ENCODE measurements at places on chromosomes 11 and 22.

DNA sequence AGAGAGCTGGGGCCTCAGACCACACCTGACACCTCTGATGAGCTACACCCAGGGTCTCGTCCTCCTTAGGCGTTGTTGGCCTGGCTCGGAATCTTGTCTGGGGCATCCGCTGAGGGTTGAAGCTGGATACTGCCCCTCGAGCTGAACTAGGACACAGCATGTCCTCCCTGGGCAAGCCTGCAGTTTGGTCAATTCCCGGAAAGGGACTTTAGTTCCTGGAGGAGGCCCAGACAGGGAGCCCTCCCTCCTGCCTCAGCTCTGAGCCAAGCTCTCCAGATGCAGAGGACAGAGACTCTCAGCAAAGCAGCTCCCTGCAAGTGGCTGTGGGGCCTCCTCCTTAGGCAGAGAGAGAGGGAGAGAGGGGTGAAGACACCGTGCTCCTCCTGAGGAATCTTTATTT is 4.9 kb downstream of the APOL3 start:
- no peak for DNase-seq

GRCh38 chr11:35337136-35337913 is 82.0 kb downstream of the SLC1A2 start:
- DNase-seq, result peak; percentile 89

DNA sequence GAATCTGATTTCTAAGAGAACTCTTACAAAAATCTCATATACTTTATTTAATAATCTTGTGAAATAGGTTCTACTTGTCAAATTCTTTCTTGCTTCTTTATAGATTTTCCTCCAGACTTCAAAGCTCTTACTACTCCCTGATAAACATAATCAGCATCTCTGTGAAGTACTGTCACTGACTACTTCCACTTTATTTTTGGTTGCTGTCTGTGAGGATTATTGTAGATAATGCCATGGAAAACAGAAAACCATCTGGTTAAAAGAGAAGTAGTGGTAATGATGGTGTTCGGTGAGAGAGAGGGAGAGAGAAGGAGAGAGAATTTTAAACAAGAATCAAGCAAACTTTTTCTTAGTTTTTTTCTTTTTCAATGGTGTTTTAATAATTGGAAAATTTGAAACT is 152.3 kb downstream of the TMEM135 start:
- no peak for DNase-seq

- DNase-seq, result peak; percentile 91
Observed at GRCh38 chr11:35030716-35031213, 108.2 kb upstream of the CD44 start.

DNA sequence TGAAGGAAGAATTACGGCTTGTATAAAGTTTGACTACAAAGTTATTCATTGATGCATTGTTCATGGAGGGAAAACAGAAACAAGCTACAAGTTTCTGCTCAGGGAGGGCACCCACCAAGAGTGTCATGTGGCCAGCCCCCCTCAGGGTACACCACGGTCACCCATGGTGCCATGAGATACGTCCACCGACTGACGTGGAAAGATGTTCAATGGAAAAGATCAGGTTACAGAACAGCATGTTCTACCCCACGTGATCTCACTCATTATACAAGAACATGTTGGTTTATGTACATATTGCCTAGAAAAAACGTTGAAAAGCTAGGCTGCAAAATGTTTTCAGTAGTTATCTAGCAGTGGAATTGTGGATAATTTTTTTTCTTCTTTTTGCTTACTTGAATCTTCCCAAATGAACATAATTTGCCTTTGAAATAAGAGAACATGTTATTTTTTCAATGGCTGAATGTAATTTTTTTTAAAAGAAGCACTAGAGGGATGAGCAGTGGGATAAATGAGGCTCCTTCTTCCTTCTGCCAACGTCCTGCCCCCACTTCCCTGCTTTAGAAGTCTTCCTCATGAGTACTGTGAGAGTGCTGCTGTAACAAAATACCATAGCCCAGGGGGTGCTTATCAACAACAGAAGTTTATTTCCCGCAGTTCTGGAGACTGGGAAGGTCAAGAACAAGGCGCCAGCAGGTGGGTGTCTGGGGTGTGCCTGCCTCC is 22.5 kb downstream of the RCN1 start:
- no peak for DNase-seq

- DNase-seq, result no peak
Observed at GRCh38 chr11:128627666-128628324, 40.4 kb upstream of the ETS1 start.

- no peak for DNase-seq
Observed at GRCh38 chr22:27740202-27740748, 61.3 kb downstream of the MN1 start.

- no peak for DNase-seq
Observed at GRCh38 chr11:77051511-77051910, 15.3 kb upstream of the CAPN5 start.

Data from AG04449 (cell line).